ENCODE measurements at places on chromosomes 2 and 18. TPM values are rescaled to one million over a fixed set of nuclear protein-coding genes. Genes with fewer than 3 reads are reported as not detected.

DNA sequence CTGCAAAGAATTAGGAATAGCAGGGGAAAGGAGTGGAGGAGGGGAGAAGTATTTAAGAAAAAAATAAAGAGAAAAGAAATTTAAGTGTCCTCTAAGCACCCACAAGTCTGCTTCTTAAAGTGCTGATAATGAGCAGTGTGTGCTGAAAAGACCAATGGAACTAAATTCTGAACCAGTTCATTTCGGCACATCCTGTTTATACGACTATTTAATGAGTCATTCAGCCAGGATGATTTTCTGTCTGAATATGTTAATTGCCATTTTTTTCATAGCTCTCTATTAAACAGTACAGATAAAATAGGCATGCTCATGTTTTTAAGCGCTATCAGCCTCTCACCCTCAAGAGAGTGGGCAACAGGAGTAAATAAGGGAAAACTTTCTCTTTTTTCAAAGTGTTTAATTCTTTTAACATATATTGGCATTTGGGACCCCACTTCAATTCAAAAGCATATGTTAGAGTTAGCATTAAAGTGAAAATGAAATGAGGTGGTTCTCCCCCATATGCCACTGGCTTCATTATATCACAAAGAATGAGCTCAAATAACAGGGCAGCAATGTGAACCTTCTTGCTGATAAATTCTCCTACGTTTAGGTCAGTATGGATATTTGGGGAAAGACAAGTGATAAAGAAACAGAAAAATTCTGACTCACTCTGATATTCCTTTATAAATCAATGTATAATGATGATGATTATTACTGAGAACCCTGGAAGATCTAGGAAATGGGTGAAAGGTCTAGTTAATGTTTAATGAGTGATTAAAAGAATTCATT lies 87.5 kb downstream of the TCF4 start:
- no peak for DNase-seq

DNA sequence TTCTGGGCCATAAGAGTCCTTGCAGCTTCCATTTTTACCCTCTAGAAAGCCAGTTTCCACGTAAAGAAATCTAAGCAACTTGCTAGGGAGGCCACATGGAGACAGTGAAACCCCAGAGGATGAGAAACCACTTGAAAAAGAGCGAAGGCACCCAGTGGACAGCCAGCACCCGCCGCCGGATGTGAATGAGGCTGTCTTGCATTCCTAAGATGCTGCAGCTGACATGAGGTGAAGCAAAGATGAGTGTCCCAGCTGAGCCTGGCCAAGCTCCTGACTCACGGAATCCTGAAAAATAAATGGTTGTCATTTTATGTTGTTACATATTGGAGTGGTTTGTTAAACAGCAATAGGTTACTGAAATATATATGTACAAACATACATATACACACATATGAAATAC lies 65.9 kb upstream of the STPG4 start:
- DNase-seq, result no peak

DNA sequence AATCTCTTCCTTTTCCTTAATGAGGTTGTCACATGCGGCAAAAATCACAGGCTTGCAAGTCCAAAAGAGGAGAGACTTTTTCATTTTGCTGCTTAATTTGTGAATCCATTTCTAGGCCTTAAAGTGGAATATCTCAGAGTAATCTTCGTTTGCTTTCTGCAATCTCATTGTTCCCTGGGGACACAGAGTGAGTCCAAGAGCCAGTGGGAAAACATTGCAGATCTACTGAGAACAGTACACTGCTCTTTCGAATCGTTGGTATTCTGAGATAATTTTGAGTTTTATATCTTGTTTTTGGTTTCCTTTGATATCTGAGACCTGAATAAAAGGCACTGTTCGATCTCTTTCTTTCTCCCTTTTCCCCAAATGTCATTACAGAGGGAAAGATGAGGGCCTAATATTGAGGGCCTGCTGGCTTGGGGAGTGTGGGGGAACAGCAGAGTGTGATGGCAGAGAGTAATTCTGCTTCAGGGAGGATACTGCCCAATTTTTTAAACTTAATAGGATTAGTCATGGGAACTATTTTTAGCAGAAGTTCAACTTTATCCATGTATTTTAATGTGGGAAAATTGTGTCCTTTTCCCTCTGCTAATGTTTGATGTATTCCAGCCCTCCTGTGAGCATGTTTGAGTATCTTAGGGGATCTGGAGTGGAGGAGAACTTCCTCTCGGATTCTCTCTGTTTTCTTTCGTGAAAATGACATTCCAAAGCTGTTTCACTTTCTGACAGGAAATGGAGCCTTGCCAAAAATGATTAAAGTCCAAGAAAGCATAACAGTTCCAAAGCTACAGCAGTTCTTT lies 418.2 kb upstream of the ZEB2 start:
- no peak for DNase-seq

DNA sequence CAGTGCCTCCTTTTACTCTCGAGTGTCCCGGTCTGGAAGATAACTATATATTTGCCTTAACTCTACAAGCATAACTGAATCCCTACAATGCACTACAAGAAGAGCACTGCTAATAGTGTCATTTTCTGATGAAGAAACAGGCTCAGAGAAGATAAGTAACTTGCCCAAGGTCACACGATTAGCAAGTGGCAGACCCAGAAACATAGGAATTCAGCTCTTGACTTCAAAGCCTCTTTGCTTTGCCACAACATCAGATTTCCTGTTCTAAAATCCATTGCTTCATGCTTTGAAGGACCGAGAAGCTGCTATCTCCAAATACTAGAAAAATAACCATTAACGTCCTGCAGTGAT lies 65.6 kb downstream of the HS1BP3 start:
- DNase-seq, result no peak

GRCh38 chr2:129777762-129778583 lies 201.5 kb upstream of the RAB6C start:
- no peak for DNase-seq

- DNase-seq, result no peak
These were observed 28.5 kb downstream of the GRHL1 start for GRCh38 chr2:9979977-9980376.

GRCh38 chr2:237513693-237514092 lies 26.6 kb downstream of the MLPH start:
- peak; percentile 42 for DNase-seq

DNA sequence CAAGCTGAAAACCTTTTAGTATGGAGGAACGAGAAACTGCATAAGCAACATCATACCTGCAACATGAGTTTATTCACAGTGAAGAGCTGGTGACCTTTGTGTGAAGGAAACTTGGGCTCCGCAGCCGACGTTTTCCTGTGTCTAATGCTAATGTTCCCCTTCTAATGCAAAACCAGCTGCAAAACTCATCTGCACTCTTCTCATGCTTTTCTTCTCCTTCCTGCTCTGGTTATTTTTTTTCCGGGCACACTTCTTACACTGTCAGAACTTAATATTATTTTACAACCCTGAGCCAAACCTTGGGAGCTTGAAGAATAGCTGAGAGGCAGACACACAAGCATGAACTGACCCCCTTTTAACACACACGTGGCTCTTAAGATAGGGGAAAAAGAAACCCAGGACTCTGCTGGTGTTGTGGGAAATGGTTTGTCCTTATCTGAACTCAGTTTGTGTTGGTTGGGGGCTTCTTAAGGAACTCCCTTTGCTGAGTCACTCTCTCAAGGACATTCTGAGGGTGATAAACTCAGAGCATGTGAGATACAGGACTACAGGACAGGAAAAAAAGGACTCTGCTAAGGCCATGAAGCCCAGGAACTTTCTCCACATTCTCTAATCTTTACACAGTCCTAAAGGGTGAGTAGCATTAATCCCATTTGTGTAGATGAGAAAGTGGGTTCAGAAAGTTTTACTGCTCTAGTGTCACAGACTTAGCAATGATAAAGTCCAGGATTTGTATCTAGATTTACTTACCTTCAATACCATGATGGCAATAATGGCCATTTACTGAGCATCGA lies 439.3 kb upstream of the TRIB2 start:
- no peak for DNase-seq

DNA sequence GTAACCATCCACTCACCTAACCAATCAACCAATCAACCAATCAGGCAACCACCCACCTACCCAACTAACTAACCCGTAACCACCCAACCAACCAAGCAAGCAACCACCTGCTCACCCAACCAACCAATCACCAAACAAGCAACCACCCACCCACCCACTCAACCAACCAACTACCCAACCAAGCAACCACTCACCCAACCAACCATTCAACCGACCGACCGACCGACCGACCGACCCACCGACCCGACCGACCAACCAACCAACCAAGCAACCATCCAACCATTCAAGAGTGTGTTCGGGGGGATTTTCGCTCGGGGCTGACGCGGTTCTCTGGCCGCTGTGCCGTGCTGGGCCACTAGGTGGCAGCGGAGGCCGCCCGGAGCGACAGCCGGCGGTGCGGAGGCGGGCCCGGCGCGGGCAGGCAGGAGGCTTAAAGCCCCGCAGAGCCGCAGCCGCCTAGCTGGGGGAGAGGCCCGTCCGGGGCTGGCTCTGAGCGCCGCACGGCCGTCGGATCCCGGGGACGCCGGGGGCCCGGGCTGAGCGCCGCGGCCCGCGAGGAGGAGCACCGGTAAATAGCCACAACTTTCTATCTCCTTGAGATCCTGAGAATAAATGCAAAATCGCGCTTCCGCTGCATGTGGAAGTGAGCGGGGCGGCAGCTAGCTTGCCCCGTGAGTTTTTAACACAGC lies at the start of gene MC5R:
Gene MC5R, plus strand, starts transcription at position 443 of the 689 bp plus-strand sequence. CDS start 1,617 bp downstream, outside the sequence.
- DNase-seq, result peak; percentile 73

DNA sequence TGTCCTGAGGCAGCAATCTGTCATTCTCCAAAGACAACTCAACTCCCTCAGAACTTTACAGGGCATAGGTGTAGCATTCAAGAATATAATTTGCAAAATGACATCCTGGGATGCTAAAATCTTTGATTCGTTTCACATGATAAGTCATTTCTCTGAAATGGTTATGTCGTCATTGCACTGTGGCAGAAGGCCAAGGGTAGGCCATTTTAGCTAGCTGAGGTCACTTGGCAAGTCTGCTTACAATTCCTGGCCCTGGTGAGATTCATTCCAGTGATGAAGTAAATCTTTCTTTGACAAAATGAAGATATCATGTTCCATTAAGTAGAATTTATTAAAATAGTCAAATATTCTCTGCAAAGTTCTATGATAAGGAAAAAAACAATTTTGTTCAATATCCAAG lies 1410.3 kb upstream of the LRRTM1 start:
- no peak for DNase-seq

GRCh38 chr2:239106314-239106908 lies 258.5 kb downstream of the TWIST2 start:
- DNase-seq, result peak; percentile 84

KHK gene
- total RNA-seq, result 13.4 TPM

LYG1 gene
- total RNA-seq, result 3.3 TPM

MYOM1 gene
- total RNA-seq, result 19.9 TPM

RMND5A gene
- 31.7 TPM for total RNA-seq

G6PC2 gene
- total RNA-seq, result 2.5 TPM

GRHL1 gene
- total RNA-seq, result 8.0 TPM
